ENCODE measurements at places on chromosomes 3 and 15.

GRCh38 chr15:67836477-67836876 lies 3.4 kb downstream of the RNU6-1 start:
- no peak for DNase-seq

DNA sequence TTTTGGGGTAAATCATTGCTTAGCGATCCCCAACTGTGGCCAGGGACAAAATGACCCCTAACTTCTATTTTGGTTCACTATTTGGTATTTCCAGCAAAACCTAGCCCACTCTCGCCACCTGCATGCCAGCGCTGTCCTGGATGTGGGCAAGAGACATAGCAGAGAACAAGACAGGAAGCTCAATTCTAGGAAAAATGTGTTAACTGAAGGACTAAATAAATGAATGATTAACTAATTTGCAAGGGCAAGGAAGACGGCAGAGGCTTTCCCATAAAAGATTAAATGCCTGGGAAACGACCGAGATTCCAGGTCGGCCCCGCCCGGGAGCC lies 408 bp downstream of the NICN1 start:
- DNase-seq = peak; percentile 17

GRCh38 chr3:194739498-194740284 lies 54.0 kb downstream of the FAM43A start:
- DNase-seq = no peak

- no peak for DNase-seq
Measured at GRCh38 chr3:39435006-39435748, 28.7 kb downstream of the RPSA start.

GRCh38 chr3:138365253-138365555 lies 16.8 kb downstream of the MRAS start:
- no peak for DNase-seq

- peak; percentile 87 for DNase-seq
Measured at GRCh38 chr3:136982520-136983138, 24.8 kb downstream of the IL20RB start.

DNA sequence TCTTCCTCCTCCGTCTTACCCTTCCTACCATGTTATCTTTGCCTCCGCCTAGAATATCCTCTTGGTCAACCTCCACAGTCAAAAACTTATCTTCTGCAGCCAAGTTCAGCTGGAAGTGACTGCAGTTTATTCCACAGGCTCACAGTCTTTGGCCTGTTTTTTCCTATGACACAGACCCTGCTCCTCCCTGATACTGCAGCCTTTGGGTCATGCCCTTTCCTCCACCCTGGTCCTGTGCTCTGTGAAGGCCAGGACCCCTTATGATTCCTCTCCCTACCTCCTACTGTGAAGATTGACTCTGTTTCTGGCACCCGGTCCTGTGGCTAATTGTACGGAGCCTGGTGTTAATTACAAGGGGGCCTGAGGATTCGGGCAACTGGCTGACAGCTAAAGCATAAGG lies 49.3 kb upstream of the SCN5A start:
- DNase-seq = no peak

DNA sequence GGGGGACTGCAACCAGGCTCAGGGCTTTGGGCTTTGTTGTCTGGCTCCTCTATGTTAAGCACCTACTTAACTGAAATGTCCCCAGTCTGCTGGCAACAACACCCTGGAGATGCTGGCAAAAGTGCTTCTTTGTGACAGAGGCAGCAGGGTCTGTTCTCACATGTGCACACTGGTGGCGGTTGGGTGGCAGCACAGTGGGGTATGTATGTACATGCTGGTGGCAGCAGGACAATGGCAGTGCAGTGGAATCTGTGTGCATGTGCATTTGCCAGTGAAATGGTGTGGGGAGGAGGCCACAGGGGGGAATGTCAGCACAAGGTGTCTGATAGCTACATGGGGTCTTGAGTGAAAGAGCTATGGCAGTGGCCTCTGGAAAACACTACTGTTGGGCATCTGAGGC lies 830.3 kb downstream of the DIPK2A start:
- DNase-seq = no peak

- no peak for DNase-seq
Measured at GRCh38 chr3:113514265-113514769, 639 bp downstream of the SPICE1 start.

DNA sequence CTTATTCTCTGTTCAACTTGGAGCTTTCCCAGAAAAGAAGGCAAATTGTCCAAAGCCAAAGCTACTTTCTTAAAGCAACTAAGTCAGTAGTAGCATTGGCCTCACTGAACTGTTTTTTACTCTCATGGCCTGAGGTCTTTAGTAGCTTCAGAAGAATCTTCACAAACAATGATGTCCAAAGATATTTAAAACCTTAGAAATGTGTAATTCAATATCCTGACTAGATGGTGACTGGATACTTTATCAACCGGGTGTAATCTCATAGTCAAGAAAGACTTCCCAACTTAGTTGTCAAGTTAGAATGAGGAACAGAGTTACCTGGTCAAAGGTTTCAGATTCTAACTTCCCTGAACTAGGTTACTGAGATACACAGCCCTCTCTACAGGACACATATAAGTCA lies 226.3 kb upstream of the ARHGEF26 start:
- DNase-seq = no peak

GRCh38 chr3:153513236-153513635 lies 351.2 kb downstream of the RAP2B start:
- no peak for DNase-seq

GRCh38 chr15:85142312-85142711 lies 160.7 kb downstream of the PDE8A start:
- DNase-seq = no peak

DNA sequence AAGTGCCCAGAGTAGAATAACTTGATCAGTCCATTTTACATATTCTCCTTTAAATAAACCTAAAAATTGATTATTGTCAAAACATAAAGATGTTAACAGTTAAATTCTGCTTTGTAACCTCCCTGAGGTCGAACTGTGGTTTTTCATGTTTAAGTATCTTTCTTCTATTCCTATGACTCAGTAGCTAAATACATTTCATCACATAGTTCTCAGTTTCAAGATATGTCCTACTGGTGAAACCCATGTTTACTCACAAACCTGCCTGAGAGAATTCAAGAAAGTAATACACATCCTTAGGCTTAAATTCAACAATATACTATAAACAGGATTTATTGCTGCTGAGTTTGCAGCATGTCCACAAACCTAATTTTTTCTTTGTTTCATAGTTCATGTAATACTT lies 692.9 kb downstream of the ZPLD1 start:
- DNase-seq = no peak

- no peak for DNase-seq
Measured at GRCh38 chr15:98528046-98528725, 120.2 kb upstream of the IGF1R start.

GRCh38 chr3:66224220-66224619 lies 3.4 kb downstream of the SLC25A26 start:
- no peak for DNase-seq

- DNase-seq = no peak
Measured at GRCh38 chr15:71261909-71262308, 146.6 kb downstream of the THSD4 start.

- DNase-seq = no peak
Measured at GRCh38 chr15:31478702-31479221, 152.1 kb downstream of the KLF13 start.

GRCh38 chr3:7913283-7913682 lies 588.3 kb upstream of the LMCD1 start:
- no peak for DNase-seq

- no peak for DNase-seq
Measured at GRCh38 chr15:37973856-37974255, 39.4 kb downstream of the TMCO5A start.

GRCh38 chr3:189936201-189936945 lies 184.3 kb downstream of the P3H2 start:
- DNase-seq = no peak

- no peak for DNase-seq
Measured at GRCh38 chr15:35741881-35742280, 195.9 kb upstream of the DPH6 start.

DNA sequence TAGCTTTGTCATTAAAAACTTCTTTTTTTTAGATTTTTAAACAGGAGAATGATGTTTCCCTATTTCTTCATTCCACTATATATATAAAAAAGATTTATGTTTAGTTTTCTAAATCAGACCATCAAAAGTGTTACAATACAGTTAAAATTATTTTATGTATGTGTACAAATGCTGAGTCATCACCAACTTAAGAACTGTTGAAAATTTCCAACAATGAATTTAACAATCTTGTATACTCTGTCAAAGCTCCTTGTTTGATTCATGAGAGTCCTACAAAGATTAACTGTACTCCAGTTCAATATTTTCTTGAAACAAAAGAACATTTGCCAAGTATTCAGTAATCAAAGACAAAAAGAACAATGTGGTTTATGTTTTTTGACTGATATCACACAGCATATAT lies 82.0 kb downstream of the POLQ start:
- no peak for DNase-seq

DNA sequence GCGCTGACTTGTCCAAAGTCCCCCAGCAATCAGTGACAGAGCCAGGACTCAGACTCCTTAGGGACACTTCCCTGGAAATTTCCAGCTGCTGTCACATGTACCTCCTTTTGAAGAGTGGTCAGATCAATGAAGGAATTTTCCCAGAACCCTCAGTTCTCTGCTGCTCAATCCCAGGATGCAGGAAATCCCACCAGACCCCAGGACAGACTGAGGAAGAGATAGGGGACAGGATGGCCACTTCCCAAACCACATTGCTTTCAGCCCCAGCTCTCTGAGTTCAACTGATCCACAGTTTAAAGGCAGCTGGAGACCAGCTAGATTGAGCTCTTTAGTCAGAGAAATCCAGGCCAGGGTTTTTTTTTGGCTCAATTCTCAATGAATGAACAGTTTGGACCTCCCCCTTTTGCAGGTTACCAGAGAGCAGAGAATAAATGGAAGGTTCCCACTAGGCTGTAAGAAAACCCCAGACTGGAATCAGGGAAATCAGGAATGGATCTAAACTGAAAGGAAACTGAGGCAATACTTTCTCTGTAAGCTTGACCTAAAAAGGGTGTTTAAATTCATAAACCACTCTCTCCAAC lies 1.5 kb downstream of the CYP1A1 start:
- peak; percentile 32 for DNase-seq

DNA sequence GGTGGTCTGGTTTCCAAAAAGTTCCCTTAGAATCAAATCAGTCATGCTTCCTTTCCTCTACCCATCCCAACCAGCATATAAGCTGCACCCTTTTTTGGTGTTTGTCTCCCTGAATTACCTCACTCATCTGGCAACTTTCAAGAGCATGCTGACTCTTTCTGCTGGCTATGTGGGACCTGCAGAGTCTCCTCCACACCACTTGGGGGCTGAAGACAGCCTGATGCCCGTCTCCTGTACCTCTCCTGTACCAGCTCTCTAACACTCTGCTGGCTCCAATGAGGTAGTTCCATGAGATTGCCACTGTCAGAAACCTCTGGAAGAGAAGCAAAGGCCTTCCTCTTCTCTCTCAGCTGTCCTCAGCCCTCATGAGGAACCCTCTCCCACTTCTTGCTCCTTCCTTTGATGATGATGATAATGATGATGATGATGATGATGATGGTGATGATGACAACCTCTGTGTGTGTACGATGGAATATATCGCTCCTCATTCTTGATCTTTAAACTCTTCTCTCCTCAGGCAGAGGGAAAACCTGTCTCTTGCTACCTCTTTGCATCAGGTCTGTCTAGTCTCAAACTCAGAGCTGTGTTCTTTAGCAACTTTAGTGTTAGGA lies 257.5 kb downstream of the ZNF621 start:
- no peak for DNase-seq

GRCh38 chr3:108293858-108294257 lies 2.5 kb upstream of the HHLA2 start:
- no peak for DNase-seq

DNA sequence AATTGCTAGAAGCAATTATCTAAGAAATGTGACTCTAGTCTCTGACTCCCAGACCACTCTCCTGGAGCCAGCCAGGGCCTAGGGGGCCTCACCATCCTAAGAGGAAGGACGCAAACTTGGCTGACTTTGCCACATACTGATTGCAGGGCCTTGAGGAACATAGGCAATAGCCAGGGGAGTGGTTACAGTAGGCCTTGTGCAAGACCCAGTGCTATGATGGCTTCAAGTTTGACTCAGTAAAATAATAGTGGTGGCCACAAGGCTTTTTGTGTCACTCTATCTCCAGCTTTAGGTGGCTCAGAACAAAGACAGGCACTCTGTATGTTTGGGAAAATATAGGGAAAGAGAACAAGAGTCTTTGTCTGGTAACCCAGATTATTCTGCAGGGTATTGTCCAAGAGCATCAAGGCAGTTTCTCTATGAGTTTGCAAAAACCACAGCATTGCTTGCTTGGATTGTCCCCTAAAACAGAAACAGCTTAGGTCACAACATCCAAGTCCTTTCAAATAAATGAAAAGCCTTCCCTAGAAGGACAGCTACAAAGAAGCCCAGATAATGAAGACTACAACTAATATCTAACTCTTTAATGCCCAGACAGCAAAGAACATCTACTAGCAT lies 631.5 kb downstream of the PYDC2 start:
- no peak for DNase-seq

Measured in DMS79 treated with DMSO at 0.1 percent for 48 hours (cell line).